ENCODE measurements at places on chromosomes 3 and 15. TPM values are rescaled to one million over a fixed set of nuclear protein-coding genes. Genes with fewer than 3 reads are reported as not detected.

OCA2 gene
- total RNA-seq: not detected

MORF4L1 gene
- total RNA-seq: 353 TPM

BFSP2 gene
- 0.21 TPM for total RNA-seq

NLGN1 gene
- total RNA-seq: not detected

SERPINI2 gene
- total RNA-seq: not detected

KAT2B gene
- total RNA-seq: 18.5 TPM

WDR5B gene
- total RNA-seq: 2.6 TPM

ANKDD1A gene
- total RNA-seq: 1.0 TPM

IQCF5 gene
- total RNA-seq: not detected

ISLR2 gene
- not detected for total RNA-seq

DVL3 gene
- total RNA-seq: 29.6 TPM

PPP1R14D gene
- total RNA-seq: not detected

ANAPC13 gene
- total RNA-seq: 35.9 TPM

SH2D7 gene
- total RNA-seq: not detected
